ENCODE measurements at places on chromosomes 7 and 10. TPM values are rescaled to one million over a fixed set of nuclear protein-coding genes. Genes with fewer than 3 reads are reported as not detected.

The SORBS1 gene
- 16.8 TPM for total RNA-seq

The CHAT gene
- total RNA-seq = not detected

The ZPBP gene
- total RNA-seq = not detected

DNA sequence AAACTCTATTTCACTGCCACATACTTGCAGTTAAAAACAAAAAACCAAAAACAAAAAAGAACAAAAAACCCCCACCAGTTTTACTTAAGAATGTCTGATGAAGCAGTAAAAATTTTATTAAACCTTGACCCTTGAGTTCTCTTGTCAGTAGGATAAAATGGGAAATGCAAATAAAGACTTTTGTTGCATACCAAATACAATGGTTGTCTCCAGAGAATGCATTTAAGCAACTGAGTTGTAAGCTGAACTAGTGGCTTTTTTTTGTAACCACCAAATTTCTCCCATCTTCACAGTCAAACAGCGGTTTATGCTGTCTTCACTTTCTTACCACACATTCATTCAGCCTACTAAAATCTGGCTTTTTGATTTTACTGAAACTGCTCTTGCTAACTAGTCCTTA is 3.1 kb downstream of the SYPL1 start:
- DNase-seq = peak; percentile 20

- DNase-seq = peak; percentile 14
Measured at GRCh38 chr7:13989126-13989948, at the start of gene ETV1. Gene ETV1 (minus strand): TSS chr7:13989666. CDS start chr7:13989052, 614 bp downstream.

- no peak for DNase-seq
Measured at GRCh38 chr10:109762555-109762954, 160.8 kb downstream of the XPNPEP1 start.

The ADAM12 gene
- total RNA-seq = not detected

DNA sequence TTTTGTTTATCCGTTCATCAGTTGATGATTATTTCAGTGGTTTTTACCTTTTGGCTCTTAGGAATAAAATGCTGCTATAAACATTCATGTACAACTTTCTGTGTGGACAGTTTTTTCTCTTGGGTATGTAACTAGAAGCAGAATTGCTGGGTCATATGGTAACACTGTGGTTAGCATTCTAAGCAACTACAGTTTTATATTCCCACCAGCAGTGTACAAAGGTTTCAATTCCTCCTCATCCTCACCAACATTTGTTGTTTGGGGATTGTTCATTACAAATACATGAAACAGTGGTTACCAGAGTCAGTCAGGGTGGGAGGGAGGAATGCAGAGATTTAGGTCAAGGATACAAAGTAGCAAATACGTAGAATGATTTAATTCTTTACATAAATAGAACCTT is 97.0 kb downstream of the NPSR1 start:
- DNase-seq = no peak

The SFTPD gene
- total RNA-seq = not detected

The CLDN3 gene
- total RNA-seq = 0.31 TPM

The TMEM254 gene
- total RNA-seq = 8.4 TPM

DNA sequence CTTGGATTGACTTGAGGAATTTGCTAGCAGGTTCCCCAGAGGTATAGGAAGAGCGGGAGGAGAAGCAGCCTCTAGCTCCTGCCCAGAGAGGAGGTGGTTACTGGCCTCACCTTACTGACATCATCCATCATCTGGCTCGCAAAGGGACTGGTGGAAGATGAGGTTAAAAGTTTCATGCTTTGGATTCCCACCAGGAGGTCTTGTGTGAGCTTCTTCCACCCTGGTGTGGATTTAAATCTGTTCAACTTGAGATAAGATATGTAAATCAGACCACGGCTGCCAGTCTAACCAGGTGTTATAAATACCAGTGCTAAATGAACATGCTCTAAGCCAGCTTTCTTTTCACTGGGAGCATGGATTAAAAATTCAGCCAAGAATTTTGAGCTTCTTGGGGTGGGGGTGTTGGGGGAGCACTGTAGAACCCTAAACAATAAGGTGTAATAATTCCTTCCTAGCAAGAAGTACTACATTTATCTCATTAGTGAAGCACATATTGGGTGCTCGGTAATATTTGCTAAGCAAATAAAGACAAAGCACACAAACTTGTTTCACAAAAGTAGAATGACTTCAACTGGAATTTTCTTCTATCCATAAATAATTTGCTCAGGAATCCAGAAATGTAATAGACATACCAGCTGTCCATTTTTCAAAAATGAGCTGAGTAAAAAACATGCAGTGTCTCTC is 7.8 kb downstream of the PROSER2 start:
- no peak for DNase-seq

The CDC14C gene
- total RNA-seq = not detected

The FBXL13 gene
- total RNA-seq = 0.77 TPM

- peak; percentile 30 for DNase-seq
Measured at GRCh38 chr7:73577627-73578341, 595 bp downstream of the TBL2 start.

The CC2D2B gene
- total RNA-seq = 0.20 TPM

The ITGA8 gene
- not detected for total RNA-seq

The ACADSB gene
- total RNA-seq = 80.0 TPM

The ITPRID1 gene
- total RNA-seq = not detected

DNA sequence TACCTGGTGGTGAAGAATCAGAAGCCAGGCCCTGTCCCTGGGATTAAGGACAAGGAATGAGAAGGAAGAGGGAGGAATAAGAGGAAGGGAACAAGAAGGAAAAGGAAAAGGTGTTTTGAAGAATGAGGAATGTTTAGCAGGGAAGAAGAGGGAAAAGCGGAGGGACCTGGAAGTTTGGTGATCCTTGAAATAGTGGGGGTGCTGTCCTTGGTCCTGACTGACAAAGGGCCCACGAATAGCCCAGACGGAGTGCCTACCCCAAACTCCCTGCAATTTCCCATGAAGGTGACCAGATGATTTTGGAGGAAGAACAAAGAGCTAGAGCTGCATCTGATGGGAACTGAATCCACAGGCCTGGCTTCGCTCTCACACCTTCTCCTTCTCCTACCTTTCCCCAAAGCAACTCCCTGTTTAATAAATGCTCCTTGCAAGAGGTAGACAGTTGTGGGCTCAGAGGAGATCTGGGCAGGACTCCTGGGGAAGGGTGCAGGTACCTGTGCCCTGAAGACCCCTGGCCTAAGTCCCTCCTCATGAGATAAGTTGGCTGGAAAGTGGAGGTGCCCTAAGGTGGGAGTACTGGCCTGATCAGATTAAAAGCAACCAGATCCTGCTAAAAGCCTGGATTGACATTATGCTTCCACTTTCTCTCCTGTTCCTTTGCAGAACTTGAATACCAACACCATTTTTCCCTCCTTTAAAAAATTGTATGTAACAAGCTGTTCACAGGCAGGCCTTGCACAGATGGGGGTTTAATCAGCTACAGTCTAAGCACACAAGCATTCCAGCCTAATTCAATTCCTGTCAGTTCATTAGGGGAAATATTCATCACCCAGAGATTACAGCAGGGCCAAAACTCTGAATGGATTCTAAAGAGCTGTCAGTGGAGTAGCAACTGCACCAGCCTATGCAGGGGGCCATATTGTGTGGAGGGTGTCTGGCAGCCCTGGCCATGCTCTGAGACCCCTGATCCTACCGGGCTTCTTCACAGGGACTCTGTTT is 19.4 kb downstream of the KAZALD1 start:
- no peak for DNase-seq

DNA sequence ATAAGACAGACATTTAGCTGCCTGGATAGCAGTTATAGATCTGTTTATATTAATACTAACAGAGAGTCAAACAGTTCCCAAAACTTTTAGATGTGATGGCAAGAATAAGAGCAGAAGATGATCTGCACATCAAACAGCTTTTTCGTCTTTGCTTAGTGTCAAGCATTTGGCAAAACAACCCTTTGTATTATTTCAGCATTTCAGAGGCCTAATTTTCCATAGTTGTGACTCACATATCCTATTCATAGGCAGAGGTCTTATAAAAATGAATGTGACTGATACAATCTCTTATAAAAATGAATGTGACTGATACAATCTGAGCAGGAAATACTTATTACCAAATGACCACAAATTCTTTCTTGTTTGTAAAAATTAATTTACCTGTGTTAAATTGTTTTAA is 71.2 kb downstream of the LRRTM3 start:
- DNase-seq = no peak

- DNase-seq = no peak
Measured at GRCh38 chr10:1190791-1191490, 134.8 kb downstream of the WDR37 start.

DNA sequence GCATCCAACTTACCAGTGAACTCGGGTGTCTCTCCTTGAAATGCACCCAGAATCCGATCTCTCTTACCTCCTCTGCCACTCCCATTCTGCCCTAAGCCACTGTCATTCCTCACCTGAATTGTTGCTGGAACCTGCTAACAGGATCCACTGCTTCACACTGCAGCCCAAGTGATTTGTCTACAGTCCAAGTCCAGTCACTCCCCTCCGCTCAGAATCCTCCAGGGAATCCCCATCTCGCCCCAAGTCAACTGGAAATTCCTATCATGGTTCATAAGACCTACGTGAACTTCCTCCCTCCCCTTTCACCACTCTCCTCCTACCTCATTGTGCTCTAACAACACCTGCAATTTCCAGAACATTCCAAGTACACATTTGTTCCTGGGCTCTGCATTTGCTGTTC is 91.3 kb downstream of the SCRN1 start:
- DNase-seq = no peak

DNA sequence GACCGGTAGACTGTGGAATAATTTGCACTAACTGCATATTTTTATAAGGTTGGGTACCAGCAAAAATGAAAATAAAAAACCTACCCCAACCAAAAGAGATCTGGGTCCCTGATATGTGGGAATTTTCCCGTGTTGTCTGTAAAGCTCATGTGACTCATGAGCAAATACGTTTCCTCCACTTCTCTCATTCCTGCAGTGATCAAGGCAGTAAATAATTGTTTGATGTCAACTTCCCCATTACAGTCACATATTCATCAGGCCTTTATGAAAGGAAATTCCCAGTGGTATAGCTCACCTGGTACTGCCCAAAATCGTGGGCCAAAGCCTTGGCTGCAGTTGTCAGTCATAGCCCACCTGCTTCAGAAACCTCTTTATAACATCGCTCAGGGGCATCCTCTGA is 166.0 kb upstream of the ANK3 start:
- DNase-seq = no peak

Data from HepG2 (cell line).